ENCODE measurements at places on chromosomes 11 and 22. TPM values are rescaled to one million over a fixed set of nuclear protein-coding genes. Genes with fewer than 3 reads are reported as not detected.

GRCh38 chr22:26065847-26066246 is 103.4 kb upstream of the SEZ6L start:
- DNase-seq = no peak

- no peak for DNase-seq
Measured at GRCh38 chr11:112662554-112662953, 298.7 kb upstream of the NCAM1 start.

The SYT8 gene
- total RNA-seq = not detected

The SUSD2 gene
- total RNA-seq = 0.66 TPM

GRCh38 chr11:45073685-45074141 is 72.7 kb upstream of the PRDM11 start:
- no peak for DNase-seq

GRCh38 chr11:45771566-45772448 is 33.1 kb upstream of the SLC35C1 start:
- peak; percentile 81 for DNase-seq

GRCh38 chr11:44777209-44778194 is 50.7 kb downstream of the TSPAN18 start:
- DNase-seq = no peak

GRCh38 chr11:34155057-34155756 is 49.8 kb downstream of the NAT10 start:
- DNase-seq = no peak

- DNase-seq = no peak
Measured at GRCh38 chr11:93133488-93134109, 64.2 kb downstream of the SLC36A4 start.

The RHOD gene
- total RNA-seq = 2.1 TPM

DNA sequence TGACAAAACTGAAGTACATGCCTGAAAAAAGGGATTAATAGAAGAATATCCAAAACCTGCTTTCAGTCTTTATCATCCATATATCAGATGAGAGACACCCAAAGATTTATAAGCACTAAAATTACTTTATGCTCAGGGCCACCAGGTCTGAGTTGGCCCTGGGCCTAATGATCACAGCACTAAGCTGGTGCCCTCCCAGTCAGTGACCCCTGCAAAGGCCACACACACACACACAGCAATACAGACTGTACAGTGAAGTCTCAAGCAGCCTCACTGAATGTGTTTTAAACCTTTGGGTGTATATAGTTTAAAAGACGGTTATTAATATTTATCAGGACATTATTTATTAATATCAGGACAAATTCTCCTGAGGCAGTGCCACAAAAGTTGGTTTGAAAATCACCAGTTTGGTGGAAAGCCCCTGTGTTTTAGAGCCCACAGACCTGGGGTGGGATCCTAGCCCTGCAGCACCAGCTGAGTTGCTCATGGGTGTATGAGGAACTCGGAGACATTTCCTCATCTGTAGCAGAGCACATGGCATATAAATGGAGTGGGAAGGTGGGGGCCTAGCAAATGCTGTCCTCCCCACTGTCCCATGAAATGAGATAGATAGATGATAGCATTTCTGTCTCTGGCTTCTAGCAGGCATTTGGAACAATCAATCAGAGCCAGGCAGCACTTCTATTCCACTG is 48.4 kb upstream of the HORMAD2 start:
- no peak for DNase-seq

DNA sequence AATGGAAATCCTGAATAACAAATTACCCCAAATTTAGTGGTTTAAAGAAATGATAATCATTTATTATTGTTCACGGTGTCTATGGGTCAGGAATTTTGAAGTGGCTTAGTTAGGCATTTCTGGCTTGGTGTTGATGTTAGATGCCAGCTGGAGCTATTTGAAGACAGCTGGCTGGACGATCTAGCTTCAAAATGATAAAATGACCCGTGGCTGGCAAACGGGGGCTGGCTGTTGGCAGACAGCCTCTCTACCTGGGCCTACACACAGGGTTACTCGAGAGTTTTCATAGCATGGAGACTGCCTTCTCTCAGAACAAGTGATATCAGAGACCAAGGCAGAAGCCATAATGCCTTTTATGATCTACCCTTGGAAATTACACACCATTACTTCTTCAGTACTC is 285.2 kb downstream of the METTL15 start:
- DNase-seq = no peak

GRCh38 chr11:78800756-78801155 is 226.1 kb upstream of the NARS2 start:
- no peak for DNase-seq

GRCh38 chr11:44351006-44351660 is 41.2 kb upstream of the ALX4 start:
- no peak for DNase-seq

GRCh38 chr11:2290351-2290841 is 11.3 kb downstream of the C11orf21 start:
- no peak for DNase-seq

GRCh38 chr11:67588136-67588503 is 4.5 kb downstream of the GSTP1 start:
- DNase-seq = no peak

DNA sequence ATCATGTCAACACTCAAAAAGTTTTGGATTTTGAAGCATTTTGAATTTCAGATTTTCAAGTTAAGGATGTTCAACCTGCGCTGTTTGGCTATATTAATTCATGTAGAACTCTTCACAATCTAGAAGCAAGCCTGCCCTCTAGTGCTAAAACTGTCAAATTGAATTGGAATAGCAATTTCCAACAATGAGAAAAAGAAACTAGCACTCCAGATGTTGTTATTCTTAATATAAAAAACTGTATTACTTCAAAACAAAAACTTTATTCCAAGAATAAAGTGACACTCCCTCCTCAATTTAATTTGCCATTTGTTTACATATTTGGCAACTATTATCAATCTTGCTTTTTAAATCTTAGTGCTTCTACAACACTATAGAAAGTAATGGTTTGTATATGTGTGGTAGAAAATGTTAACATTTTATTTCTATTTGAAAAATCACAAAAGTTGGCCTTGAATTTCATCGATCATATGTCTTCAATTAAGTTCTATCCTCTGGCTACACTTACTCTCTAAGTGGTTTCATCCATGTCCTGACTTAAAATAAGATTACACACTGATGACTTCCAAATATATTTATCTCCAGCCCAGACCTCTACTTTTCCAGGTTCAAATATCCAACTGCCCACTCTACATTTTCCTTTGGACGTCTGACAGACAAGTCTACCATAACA is 36.6 kb downstream of the DCUN1D5 start:
- no peak for DNase-seq

The CATSPERZ gene
- total RNA-seq = not detected

DNA sequence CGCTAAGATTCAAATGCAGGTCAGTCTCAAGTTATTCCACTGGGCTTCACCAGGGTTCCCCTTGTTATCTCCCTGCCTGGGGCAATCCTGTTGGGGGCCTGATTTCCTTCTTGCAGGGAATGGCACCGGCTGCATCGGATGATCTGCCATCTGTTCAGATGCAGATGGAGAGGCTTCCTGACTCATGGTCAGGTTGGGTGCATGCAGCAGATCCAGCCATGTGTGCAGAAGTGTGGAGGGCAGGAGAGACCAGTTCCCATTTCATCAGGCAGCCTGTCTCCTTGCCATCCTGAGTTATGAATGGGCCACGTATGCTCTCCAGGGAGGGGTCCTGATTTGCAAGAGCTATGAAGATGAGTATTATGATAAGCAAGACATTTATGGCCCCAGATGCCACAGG is 161.2 kb upstream of the PLET1 start:
- no peak for DNase-seq

GRCh38 chr11:123493349-123494063 is 63.4 kb downstream of the GRAMD1B start:
- no peak for DNase-seq

The CAT gene
- 29.2 TPM for total RNA-seq

- DNase-seq = no peak
Measured at GRCh38 chr22:44823396-44823795, 71.0 kb downstream of the ARHGAP8 start.

- DNase-seq = no peak
Measured at GRCh38 chr11:32962016-32962415, 53.7 kb upstream of the DEPDC7 start.

The APOA5 gene
- not detected for total RNA-seq

The VPS26B gene
- total RNA-seq = 47.8 TPM

- no peak for DNase-seq
Measured at GRCh38 chr22:40451210-40451609, 80.8 kb downstream of the SGSM3 start.

GRCh38 chr11:69447786-69448185 is 33.7 kb upstream of the LINC01488 start:
- DNase-seq = no peak

DNA sequence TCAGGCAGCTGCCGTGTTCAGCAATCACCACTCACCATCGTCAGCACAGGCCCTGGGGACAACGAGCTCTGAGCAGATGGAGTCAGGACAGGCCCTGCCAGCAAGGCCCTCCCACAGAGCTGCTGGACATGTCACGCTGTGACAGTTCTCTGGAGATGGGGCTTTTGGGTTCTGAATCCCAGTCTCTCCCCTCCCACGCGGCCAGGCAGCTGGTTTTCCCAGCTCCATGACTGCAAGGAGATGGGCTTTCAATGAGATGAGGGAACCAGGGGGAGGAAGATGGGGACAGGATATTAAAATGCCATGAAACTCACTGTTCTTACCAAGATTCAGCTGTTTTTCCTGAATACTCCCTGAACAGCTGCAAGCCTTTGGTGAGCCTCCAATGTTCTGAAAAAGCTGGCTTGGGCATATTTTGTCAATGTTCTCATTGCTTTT is 305.9 kb downstream of the BRD1 start:
- DNase-seq = no peak

The MMP11 gene
- 10.8 TPM for total RNA-seq

The POU2AF2 gene
- total RNA-seq = not detected

- DNase-seq = no peak
Measured at GRCh38 chr11:35618497-35619115, 346 bp downstream of the FJX1 start.

The NPAS4 gene
- 0.63 TPM for total RNA-seq

DNA sequence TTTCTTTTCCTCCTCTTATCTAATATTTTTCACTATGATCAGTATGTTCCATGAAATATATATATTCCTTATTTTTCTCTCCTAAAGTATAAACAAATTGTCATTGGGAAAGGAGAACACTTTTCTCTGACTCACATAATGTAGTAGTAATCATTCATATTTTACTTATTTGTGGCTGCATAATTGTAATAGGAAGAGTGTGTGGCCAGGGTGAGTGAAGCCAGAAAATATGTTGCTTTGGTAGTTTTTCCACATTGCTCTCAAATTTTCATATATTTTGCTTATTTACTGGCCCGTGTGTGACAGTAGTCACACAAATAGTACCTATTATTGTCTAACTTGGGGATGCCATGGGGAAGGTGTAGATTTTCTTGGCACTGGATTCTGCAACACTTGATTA is 172.1 kb downstream of the DYNC2H1 start:
- no peak for DNase-seq

DNA sequence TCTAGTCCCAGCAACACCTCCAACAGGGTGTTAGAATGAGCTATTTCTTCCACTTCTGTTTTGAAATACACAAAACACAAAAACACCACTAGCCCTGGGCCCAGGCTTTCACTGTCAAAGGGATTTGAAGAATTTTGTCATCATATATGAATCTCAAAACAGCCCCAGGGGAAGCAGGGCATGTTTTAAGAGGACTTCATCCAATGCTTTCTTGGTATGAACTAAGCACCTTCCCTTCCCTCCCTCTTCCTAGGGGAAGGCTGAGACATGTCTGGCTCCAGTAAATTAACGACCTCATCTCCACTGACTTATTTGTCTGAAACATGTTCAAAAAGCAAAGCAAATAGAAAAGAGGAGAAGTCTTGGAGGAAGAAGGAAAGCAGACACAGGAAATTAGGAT is 75.7 kb upstream of the INCENP start:
- DNase-seq = no peak

- DNase-seq = no peak
Measured at GRCh38 chr11:130553306-130553705, 104.9 kb downstream of the ADAMTS15 start.

GRCh38 chr11:102798012-102798746 is at the start of gene MMP1:
MMP1 (minus strand) TSS chr11:102798160; CDS start chr11:102798092, 68 bp downstream.
- no peak for DNase-seq

The KCNA4 gene
- total RNA-seq = 1.2 TPM

- DNase-seq = no peak
Measured at GRCh38 chr22:37276776-37277175, 5.5 kb upstream of the CYTH4 start.

DNA sequence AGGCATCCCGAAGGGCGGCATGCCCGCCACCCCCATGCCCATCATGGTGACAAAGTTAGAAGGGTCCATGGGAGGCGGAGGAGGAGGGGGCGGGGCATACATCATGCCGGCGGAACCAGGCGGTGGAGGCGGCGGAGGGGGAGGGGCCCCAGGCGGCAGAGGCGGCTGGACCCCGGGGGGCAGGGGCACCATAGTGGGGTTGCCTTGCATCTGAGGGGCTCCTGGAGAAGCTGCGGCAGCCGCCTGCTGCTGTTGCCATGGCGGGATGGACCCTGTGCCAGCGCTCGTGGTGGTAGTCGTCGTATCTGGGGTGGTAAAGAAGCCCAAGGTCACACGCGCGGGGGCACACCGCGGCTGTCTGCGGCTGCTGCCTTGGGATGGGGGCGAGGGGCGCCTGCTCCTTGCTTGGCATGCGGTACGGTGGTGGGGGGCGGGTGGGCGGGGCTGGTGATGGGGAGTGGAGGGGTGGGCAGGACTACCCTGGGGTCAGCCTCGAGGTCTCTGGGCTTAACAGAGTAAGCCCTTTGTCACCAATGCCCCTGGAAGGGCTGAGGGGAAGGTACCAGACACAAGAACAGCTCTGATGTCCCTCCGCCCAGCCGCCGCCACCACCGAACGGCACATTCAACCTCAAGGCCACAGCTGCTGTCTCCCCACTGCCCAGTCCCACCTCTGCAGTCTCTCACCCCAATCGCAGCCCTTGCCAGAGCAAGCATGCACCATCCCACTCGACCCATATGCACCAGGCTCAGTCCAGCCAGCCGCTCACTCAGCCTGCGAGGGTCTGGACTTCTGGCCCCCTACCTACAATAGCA is 6.3 kb upstream of the PYGM start:
- DNase-seq = no peak

- DNase-seq = no peak
Measured at GRCh38 chr22:19610518-19611253, 86.5 kb upstream of the CLDN5 start.

DNA sequence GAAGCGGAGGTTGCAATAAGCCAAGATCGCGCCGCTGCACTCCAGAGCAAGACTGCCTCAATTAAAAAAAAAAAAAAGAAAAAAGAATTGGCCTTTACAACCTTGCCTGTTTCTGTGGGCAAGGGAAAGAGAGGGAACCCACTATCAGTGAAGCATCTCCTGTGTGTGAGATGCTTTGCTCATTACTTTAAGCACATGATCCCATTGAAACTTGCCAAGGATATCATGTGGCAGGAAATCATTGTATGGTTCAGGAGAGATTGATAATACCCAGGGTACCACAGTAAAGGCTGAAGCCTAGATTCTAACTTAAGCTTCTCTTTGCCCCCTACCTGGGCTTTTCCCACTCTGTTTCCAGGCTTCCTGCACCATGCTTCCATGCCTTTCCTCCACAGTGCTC is 3.6 kb downstream of the LDLRAD3 start:
- no peak for DNase-seq

Measured in neural crest cell (in vitro differentiated cells).